ENCODE measurements at places on chromosomes 11 and 22.

GRCh38 chr11:101278286-101278685 is 148.7 kb upstream of the PGR start:
- no peak for DNase-seq

- no peak for DNase-seq
These were observed 68.1 kb downstream of the LIF start for GRCh38 chr22:30178181-30179126.

DNA sequence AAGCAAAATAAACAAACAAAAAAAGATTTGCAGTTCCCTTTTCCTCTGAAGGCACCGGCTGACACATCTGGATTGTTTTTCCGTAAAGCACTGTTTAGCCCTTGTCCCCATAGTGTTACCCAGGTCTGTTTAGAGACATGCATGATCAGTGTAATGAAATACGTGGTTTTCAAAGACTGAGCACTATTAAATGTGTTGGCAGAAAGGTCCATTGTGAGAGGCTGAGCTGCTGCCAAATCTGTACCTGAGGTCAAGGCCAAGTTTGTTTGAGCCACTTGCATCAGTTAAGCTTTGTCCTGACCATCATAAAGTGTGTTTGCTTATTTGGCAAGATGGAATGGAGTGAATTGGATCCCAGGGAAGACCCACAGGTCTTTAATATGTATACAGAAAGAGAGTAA is 26.3 kb downstream of the CTR9 start:
- no peak for DNase-seq

DNA sequence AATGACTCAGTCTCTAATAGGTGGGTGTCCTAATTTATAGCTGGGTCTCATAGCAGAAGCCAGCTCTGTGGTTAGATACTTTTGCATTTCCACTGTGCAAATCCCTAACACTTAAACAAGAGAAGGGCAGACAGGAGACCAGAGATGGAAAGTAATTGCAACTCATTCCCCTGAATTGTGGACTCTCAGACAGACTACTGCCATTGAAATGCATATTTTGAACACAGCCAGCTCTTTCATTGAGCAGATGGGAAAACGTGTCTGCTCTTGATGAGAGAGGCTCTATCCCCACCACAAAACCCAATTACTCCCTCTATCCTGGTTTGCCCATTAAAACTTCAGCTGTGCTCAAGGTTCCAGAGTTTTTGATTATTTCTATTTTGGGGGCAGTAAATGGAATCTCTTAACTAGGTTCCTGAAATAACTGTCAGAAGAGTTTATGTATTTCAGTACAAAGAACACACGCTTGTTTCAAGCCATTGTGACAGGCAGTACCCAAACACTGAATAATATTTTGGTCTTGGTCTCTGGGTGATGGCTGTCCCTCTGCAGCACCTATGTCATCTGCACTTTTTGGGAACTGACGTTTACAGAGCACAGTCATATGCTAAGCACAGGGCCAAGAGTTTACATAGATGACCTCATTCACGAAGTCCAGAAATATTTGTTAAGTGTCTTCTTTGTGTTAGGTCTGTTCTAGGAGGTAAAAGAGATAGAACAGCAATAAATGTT is 41.7 kb downstream of the FAM227A start:
- DNase-seq, result no peak

DNA sequence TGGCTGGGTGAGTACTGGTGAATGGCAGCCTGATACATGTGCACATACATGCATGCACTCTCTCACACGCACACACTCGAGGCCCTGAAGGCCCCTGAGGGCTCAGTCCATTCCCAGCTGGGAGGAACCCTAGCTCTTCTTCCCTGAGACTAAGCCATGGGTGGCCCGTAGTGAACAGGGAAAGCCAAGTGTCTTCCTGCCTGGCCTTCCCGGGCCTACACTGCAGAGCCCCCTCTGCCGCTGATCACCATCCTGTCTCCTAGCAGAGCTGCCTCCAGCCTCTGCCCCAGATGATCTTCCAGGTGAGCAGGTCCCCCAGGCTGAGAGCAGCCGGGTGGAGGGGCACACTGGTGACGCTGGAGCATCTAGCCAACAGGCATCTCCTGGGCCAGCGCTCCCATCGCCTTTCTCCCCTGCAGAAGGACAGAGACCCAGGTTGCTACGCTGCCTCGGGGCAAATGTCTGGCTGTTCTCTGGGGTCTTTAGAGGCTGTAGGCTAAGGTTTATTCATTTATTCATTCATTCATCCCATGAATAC is 57.3 kb downstream of the CD82 start:
- DNase-seq, result no peak

GRCh38 chr11:114250993-114251814 is 45.0 kb upstream of the NNMT start:
- DNase-seq, result no peak

DNA sequence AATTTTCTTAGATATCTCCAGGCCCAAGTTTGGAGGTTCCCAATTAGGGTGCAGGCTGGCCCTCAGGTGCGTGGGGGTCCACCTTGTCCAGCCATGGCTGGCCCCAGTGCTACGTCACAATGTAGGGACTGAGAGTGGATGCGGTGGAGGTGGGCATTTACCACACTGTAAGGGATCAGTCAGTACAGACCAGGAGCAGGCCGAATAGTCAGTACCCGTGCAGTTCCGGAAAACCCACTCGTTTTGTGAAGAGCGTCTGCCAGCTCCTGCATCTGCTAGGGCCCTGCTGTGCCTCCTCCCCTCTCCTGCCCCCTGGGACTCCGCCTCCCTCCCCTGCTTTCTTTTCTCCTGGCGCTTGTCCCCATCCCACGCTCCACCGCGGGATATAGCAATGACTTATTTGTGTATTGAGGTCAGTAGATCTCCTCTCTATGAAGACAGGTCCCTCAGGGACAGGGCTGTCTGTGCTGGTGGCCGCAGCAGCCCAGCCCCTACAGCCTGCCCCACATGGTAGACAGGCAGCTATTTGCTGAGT is 50.4 kb upstream of the SEPTIN5 start:
- DNase-seq, result no peak

DNA sequence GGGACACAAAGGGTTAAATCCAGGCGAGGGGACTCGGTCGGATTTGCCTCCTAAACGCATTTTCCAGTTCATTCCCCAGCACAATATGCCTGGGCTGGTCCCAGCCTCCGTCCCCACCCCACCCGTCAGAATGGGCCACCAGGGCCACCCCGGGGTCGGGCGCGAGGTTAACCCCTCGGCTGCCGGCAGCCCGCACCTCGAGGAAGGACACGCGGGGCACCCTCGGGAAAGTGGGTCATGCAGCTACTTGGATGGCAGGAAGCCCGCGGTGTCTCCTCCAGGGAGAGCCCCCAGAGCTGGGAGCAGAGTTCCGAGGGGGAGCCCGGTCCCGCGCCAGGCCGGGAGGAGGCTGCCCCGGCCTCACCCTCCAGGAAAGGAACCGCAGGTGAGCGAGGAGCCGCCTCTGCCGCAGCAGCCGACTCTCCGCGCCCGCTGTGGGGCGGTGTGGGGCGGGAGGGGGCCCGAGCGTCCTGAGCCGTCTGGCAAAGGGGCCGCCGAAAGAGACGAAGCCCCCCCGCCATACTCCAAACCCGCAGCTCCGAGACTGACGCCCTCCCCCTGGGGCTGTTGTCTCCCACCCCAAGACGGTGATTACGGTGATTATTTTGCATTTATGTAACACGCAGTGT is 1.4 kb downstream of the NECTIN1 start:
- DNase-seq, result peak; percentile 27

Data from DMS79 treated with DMSO at 0.1 percent for 48 hours (cell line).